ENCODE measurements at places on chromosomes 12 and 14.
A peak's percentile ranks its signal among the peaks of the same experiment; 100 is the strongest.

GRCh38 chr14:95875831-95876760, 536 bp upstream of the TUNAR start:
- no peak for DNase-seq

- DNase-seq, result no peak
These were observed 44.8 kb downstream of the ARHGAP5 start for GRCh38 chr14:32121948-32122347.

DNA sequence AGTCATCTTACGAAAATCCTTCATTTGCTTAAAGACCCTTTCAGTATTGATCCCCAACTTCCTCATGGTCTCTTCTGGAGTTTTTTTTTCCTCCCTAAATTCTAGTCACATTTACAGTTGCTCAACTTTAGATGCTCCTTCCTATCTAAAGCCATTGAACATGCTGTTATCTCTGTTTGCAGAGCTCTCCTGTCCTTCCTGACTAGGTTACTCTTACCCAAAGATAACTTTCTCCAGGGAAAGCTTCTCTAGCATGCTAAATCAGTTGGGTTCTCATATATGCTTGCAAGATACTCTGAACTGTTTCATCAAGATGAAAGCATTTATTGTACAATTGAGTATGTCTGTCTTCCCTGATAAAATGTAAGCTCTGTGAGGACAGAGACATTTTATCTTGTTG, 1.8 kb upstream of the RAB21 start:
- DNase-seq, result no peak

- DNase-seq, result no peak
These were observed 87.8 kb downstream of the DAAM1 start for GRCh38 chr14:59276235-59276634.

DNA sequence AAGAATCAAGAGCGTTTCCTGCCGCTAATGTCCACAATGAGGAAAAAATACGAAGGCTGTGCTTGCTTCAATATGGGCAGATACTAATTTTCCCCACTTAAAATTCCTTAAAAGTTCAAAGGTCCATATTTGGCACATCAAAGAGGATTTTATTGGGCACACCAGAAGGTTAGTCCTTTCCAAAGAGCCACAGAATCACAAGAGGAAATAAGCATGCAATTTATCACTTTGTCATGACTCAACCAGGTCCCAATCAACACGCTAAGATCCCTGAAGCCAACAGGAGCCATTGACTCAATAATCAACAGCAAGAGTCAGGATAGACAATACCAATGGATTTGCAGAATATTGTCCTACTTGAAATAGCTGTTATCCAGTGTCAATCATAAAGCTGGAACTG, 80.6 kb downstream of the MAP1LC3B2 start:
- DNase-seq, result no peak

DNA sequence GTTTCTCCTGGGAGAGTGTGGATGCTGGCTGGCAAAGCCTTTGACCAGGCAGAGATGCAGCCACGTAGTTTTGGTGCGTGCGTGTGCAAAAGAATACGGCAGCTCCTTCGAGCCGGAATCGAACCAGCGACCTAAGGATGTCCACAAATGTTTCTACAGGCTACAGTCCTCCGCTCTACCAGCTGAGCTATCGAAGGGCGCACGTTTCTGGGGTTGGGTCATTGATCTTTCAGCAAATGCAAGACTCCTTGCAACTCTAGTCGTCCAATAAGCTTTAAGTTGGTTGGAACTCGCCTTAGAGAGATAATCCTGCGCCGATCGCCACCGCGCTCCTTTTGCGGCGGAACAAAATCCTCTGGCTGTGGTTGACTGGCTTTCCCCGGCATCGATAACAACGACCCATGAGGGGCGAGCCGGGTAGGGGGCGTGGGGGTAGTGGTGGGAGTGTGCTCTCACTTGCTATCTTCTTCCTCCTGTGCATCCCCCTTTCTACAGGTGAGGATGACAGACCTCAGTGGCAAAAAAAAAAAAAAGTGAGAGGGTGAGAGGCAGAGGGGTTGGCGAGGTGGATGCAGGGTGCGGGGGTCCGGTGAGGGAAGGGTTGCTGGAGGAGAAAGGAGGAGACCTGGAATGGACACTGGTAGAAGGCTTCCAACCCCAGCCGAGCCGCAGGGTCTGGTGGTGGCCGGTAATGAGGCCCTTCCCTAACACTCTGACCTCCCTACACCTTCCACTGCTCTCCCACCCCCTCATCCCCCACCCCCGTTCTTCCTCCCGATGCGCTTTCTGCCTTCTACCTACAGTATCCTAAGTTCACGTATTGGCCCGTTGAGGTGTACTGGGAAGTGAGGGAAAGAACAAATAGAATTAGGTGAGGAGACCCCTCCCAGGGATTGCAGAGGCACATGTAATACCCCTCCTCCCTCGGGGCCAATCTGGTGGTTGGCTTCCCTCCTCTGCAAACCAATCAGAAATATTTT, 11.8 kb upstream of the OR6S1 start:
- no peak for DNase-seq

GRCh38 chr12:38875586-38876228, 29.7 kb downstream of the CPNE8 start:
- DNase-seq, result no peak

DNA sequence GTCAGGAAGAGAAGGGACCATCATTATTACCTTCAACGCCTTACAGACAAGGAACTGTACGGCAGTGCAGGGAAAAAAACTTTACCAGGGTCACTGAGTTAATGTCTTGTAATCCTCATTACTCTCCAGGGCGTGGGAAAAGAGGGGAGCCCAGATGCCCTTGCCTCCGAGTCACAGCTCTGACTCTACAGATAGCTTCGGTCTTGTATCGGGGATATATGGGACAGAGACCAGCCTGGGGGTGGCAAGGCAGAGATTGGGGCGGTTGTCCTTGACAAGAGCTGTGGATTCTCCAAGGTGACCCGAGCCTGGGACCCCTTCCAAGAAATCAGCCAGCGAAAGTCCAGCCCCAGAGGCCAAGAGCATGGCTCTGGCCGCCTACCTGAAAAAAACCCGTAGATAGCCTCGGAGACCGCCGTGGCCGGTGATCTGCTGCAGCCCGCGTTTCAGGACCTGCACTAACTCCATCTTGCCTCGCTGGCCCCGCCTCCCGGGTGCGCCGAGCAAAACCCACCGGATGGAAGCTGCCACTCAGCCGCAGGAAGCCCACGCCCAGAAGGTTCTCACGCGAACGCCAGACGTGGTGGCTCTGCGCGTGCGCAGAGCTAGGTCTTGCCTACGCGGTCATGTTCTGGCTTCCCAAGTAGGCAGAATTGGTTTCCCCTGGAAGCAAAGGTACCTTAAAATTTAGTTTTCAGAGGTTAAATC, at the start of gene NDUFA12:
Gene NDUFA12, minus strand, starts transcription at position 485 of the 708 bp plus-strand sequence. Its CDS starts 17 bp downstream, at position 468.
- DNase-seq, result peak; percentile 90

DNA sequence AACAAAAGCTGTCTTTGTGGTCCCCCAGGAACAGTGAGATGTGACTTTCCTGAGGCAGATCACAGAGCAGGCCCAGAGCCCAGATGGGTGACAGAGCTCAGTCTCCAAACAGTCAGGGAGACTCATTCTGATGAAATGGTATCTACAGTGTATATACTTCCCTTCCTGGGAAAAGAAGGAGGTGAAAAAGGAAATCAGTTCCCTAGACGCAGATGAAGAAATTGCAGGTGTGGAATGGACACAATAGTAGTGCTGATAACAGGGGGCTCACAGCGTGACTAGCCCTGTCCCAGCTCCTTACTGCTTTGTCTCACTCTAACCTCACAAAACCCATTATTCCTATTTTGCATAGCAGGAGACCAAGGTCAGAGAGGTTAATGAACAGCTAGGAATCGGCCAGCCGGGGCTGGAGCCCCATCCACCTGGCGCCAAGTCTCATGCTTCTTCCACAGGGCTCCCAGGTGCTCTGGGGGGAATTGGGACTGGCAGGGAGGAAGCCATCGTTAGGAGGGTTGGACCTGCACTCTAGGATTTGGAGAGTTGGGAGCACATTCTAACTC, 11.9 kb downstream of the KCNH3 start:
- DNase-seq, result no peak

DNA sequence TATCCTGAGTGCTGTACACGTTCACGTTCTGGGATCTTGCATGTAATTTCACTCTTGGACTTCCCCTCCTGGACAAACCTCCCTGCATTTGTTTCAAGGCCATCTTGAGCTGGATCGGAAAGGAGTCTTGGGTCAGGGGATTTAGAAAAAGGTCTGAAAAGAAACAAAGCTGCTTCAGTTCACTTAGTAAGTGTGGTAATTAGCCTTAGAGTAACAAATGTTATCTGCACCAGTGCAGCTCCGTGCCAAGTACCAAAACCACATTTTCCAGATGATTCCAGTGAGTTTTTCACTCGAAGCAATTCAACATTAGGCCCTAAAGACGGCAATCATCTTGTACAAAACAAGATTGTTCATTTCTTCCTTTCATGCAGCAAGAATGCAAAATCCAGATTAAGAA, 39.4 kb upstream of the ATXN2 start:
- DNase-seq, result no peak

DNA sequence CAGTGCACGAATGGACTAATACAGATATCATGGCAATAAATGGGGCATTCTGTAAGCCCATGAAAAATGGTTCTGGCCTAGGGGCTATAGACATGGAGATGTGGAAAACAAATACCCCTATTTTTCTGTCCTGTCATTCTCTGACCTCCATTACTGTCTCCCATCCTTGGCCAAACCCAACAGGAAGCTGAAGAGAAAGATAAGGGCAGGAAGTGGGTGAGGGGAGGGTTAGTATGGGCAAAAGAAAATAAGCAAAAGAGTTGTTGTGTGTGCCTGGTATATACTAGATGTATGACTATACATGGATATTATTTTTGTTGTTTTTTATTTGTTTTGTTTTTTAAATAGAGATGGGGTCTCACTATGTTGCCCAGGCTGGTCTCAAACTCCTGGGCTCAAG, 339.3 kb downstream of the PCNX1 start:
- DNase-seq, result no peak
